Vagina (tissue), 2 donors: ENCODE measurements at places on chromosomes 5 and 9.

DNA sequence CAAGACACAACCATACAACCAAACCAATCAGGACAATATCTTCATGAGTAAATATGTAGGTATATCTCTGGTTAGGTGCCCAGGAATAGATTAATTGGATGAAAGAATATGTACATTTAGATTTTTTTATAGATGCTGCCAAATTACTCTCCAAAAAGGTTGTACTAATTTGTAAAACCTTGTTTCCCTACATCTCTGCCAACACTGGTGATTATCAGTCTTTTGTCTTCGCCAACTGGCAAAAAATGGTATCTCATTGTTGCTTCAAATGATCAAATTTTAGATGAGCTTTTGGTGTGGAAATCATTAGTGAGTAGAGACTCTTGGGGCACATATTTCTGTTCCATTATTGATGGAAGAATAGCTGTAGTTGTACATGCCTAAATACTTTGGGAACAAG, 90.7 kb upstream of the ELL2 start:
- no peak for DNase-seq

GRCh38 chr5:74394916-74395880, 245.3 kb downstream of the ENC1 start:
- no peak for DNase-seq

DNA sequence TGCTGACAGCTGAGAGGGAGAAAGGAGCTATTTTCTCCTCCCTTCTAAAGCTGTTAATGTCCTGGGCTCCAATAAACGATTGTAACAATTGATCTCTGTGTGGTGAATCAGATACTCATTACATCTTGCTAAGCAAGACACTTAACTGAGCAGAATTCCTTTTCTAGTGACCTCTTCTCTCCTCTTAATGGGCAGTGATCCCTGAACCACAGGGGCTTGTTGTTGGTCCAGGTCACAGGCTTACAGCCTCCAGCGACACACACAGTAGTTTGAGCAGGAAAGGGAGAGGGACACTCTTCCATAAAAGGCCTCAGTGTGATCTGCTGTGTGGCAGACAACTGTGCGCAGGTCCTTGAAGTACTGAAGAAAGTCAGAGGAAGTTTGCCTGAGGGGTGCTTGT, 58.5 kb upstream of the MYO10 start:
- DNase-seq, result no peak

- DNase-seq, result no peak
Observed at GRCh38 chr9:35432076-35432475, 57.8 kb upstream of the RUSC2 start.

- no peak for DNase-seq
Observed at GRCh38 chr5:178279026-178279722, 46.6 kb upstream of the PHYKPL start.

DNA sequence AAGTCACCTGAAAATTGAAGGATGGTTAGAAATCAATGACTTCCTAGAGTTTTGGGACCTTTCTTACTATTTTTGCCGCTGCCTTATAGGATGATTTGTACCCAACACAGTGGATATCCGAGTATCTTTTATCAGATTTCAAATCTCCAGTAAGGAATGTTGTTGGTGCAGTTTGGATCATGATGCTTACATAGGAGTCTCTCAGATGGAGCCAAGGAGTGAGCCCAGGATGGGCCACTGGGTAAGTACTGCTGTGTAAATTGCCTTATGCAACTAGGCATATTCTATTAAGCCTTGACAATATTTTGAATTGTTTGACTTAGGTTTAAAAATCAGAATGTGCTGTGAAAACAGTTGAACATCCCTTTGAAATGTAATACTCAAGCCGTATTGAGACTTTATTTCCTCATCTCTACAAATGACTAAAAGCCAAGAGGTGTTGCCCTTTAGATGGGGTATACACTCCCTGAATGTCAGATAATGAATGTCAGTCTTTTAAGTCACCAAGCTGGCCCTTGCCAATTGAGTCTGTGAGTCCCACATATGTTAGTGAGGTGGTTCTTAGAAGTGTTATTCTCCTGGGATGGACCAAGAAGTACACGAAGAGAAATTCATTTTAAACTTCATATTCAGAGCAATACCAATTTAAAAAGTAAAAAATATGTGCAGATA, 271.8 kb upstream of the CTNND2 start:
- DNase-seq, result no peak

- DNase-seq, result no peak
Observed at GRCh38 chr9:21381448-21382339, 3.5 kb downstream of the IFNA2 start.

GRCh38 chr5:143008809-143009521, 238.8 kb downstream of the ARHGAP26 start:
- DNase-seq, result no peak

DNA sequence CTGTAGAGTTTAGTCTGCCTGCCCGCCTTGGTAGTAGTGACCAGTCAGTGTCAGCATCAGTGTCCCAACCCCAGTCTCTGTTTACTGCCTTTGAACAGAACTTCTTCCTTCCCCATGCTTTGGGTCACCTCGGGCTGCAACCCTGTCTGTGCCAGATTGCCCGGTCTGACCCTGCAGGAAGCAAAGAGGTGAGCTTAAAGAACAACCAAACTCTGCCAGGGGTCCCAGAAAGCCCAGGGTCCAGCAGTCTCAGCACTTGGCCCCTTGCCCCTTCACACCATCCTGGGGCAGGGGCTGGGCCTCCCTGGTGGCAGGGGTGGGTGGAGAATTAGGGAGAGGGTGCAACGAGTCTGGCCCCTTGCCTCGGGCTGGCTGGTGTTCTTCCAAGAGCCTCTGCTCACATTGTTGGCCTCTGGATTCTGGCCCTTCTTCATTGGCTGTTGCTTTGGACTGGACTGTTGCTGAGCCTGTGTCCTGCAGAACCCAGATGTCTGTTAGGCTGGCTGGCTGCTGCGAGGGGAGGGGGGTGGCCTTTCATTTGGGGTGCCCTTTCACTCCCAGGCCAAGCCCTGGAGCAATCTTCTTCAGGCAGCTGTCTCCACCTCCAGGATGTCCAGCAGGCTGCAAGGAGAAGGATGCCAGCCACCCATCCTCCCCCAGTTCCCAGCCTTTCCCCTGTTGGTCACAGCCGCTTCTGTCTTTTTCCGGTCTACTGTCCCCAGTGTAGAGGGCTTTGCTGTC, 51.2 kb downstream of the SAR1B start:
- no peak for DNase-seq

DNA sequence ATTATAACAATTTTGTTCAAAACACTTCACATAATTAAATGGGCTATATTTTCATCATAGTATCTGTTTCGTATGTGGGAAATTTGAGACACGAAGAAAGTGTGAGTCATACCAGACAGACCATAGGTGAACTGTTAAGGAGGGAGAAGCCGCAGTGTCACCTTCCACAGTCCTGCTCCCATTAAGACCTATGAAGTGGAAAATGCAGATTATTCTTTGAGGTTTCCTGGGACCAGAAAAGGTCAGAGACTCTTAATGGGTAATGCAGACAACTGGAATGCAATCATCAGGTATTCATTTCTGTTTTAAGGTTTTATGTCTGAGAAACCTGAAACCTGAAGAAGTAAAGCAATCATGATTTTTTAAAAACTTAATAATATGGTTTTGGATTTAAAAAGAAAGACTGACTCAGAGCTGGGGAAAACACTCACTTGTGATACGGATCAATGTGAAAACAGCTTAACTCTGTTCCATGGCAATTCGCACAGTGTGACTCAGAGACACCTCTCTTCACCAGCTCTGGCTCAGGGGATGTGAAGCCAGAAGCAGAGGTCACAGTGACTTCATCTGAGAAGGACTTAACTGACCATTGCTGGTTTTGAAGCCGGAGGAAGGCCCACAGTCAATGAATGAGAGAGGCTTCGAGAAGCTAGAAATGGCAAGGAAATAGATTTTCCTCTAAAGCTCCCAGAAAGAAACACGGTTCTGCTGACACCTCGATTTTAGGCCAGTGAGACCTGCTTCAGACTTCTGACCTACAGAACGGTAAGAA, 17.2 kb upstream of the GCNT1 start:
- no peak for DNase-seq

- no peak for DNase-seq
Observed at GRCh38 chr9:38031594-38031993, 37.4 kb downstream of the SHB start.

- no peak for DNase-seq
Observed at GRCh38 chr5:43711496-43711895, 108.5 kb downstream of the NNT start.

DNA sequence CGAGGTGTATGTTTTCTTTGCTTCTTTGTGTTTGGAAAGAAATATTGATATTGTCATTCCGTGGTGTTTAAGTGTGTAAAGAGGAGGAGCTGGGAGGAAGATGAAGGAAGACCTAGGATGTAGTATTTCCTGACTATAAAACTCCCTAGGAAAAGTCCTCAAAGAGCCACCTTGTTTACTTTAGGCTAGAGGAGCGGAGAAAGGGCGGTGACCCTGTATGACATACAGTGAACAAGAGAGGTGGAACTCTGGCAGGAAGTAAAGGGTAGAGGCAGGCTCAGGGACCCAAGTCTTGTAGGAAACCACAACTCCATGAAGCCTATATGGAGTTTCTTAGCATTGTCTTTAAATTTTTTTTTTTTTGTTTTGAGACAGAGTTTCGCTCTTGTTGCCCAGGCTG, 303.9 kb downstream of the DOCK8 start:
- DNase-seq, result no peak

DNA sequence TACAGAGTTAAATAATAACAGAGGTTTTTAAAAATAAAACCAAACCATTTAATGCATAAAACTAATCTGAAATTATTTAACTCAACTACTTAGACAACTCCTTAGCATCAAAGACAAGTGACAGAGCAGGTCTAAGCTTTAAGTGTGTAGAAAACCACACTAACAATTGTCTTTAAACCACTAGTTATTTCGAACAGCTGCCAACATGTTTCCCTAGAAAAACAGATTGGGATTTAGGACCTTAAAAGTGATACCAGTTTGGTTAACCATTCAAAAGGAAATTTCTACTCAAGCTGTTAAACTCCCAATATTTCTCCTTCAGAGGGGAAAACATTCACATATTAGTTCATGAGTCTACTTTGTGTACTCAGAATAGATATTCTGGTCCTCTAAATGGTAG, 208.7 kb downstream of the BNC2 start:
- DNase-seq, result no peak

DNA sequence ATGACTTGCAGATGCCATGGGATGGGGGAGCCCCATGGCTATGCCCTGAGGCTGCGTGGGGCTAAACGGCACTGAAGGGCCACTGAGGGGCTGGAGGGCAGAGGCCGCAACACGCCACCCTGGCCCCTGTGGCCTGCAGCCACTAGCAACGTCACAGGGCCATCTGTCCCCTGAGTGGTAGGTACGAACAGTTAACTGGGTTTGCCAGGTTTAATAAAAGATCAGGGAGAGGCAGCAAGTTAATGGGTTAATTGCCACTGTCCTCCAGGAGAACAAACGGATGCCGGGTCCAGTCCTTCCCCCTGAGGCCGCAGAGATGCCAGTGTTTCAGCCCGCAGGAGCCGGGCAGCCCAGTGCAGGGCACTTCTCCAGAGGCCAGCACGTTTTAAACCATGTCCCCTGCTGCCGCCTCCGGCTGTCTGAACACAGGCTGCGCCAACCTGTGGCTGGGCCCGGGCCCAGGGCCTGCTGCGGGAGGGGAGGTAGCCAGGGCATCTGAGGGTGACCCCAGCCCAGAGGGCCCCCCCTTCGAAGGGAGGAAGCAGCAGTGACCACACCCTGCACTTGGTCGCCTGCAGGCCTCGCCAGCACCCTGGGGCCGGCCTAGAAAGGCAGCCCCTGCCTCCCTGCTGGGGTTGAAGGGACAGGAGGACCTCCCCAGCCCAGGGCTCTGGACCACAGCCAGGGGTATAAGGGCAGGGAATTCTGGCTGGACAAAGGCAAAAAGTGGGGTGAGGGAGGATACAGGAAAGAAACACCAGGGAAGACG, 227.3 kb downstream of the FANCC start:
- no peak for DNase-seq

DNA sequence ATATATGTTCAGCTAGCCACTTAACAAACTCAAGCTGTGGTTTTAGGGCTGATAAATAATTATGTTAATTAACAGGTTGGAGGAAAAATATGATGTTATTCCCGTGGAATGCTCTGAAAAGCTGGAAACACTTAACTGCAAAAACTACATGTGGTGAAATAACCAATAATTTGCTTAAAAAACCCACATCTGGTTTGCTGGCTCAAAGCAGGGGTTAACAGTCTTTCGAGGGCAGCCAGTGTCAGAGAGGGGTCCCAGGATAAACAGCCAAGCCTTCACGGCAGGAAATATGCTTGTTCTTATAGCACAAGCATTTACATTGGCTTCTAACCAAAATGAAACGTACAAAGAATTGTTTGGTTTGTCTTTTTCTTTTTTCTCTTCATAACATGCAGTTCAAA, 254.0 kb upstream of the GAS1 start:
- DNase-seq, result no peak

GRCh38 chr5:78376315-78376714, 15.9 kb downstream of the SCAMP1 start:
- DNase-seq, result no peak

GRCh38 chr9:126678989-126679388, 65.3 kb downstream of the LMX1B start:
- DNase-seq, result no peak

- DNase-seq, result no peak
Observed at GRCh38 chr9:108612513-108612912, 243.3 kb downstream of the ACTL7B start.

- no peak for DNase-seq
Observed at GRCh38 chr9:34896112-34896511, 62.0 kb upstream of the PHF24 start.

- DNase-seq, result no peak
Observed at GRCh38 chr9:134809292-134809691, 71.3 kb upstream of the FCN2 start.

DNA sequence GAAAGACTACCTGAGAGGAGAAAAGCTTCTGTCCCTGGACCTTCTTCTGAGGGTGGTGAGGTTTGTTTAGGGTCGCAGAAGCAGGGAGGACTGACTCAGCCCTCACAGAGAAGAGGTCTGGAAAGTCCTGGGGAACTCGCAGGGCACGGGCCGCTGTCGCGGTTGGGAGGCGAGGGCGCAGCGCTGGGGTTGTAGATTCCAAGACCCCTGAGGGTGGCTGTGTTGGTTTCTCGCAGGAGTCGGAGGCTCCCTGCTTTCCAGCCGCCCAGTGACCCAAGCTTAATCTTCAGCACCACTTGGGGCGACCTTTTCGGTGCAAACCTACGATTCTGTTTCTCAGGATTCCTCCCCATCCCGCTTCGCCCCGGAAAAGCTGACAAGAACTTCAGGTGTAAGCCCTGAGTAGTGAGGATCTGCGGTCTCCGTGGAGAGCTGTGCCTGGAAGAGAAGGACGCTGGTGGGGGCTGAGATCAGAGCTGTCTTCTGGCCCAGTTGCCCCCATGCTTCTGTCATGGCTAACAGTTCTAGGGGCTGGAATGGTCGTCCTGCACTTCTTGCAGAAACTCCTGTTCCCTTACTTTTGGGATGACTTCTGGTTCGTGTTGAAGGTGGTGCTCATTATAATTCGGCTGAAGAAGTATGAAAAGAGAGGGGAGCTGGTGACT, 482 bp downstream of the SLC27A6 start:
- no peak for DNase-seq
